Gastrocnemius medialis (tissue), 4 donors: ENCODE measurements at places on chromosomes 12 and 14. TPM values are rescaled to one million over a fixed set of nuclear protein-coding genes. Genes with fewer than 3 reads are reported as not detected.

DNA sequence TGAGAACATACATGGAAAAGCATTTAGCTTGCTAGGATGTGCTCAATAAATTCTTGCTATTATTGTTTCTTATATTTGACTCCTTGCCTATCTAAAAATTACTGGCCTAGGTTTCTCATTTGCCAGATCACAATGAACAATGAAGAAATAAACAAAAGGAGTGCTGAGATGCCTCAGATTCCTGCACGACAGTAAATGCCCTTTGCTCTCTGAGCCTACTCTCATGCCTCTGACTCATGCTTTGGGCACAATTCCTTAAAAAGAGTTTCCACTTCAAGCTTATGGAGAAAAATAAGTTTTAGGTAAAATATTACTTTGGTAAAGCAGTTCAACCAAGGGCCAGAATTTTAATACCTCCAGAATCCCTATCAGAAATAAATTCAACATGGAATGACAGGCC is 30.9 kb downstream of the GRIN2B start:
- no peaks in the 10 kb centered on the region for H3K27me3 ChIP-seq
- no peak overlapping the region for H3K4me3 ChIP-seq
- H3K36me3 ChIP-seq: no peaks in the 10 kb centered on the region
- H3K27ac ChIP-seq: no peak overlapping the region

- no peak overlapping the region for H3K4me3 ChIP-seq
- DNase-seq: peak; percentile 19
- H3K36me3 ChIP-seq: no peaks in the 10 kb centered on the region
- H3K4me1 ChIP-seq: peaks cover 9% of the 10 kb centered on the region
- H3K27ac ChIP-seq: peak overlapping the region; percentile 5
- H3K27me3 ChIP-seq: no peaks in the 10 kb centered on the region
Measured at GRCh38 chr12:53543539-53543938, 36.3 kb upstream of the NPFF start.

GRCh38 chr12:132583411-132583710 is 27.0 kb downstream of the LRCOL1 start:
- DNase-seq: no peak
- H3K4me3 ChIP-seq: no peak overlapping the region
- H3K27ac ChIP-seq: no peak overlapping the region
- no peaks in the 10 kb centered on the region for H3K36me3 ChIP-seq
- no peaks in the 10 kb centered on the region for H3K27me3 ChIP-seq

DNA sequence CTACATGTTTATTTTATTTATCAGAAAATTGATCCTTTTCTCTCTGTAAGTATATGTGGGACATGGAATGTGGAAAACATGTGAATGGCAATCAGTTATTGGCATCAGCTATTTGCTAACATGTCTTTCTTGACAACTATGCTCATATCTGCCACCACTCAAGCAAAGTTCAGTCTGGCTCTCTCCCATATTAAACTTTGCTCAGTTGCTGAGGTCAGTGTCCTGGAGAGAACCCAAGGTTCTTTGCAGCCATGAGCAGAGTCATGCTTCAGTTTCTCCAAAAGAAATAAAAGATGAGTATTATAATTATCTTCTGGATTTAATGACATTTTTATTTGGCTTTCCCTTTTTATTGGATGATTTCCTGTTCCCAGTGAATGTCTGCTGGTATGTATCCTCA is 42.6 kb downstream of the A2M start:
- DNase-seq: no peak
- peaks cover 77% of the 10 kb centered on the region for H3K36me3 ChIP-seq
- H3K4me3 ChIP-seq: no peak overlapping the region
- H3K4me1 ChIP-seq: no peaks in the 10 kb centered on the region
- no peak overlapping the region for H3K27ac ChIP-seq
- H3K27me3 ChIP-seq: no peaks in the 10 kb centered on the region

ANKRD33 gene
- total RNA-seq: not detected
